Stimulated activated CD4-positive, alpha-beta T cell treated with anti-CD3 and anti-CD28 coated beads, Interleukin-4, amount 100 ng/mL, for 24 hours (primary cell): ENCODE measurements at places on chromosomes 2 and 18.
A peak's percentile ranks its signal among the peaks of the same experiment; 100 is the strongest.

- no peak for DNase-seq
Measured at GRCh38 chr2:172013396-172013795, 13.6 kb downstream of the METAP1D start.

DNA sequence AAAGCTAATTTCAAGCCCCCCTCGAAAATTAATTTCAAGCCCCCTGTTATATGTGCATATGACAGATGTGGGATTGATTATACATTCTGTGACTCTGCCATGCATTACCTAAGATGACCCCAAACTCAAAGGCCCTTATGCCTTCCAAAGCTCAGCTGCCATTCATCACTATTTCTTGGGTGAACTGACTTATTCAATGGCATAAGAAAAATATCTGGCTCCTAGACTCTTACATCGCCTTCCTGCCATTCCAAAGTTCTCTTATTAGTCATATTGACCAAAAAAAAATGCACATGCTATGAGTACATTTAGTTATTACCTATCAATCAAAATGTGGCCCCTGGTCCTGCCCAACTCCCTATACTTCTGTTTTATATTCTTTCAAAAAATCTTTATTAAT, 291.8 kb upstream of the CHAC2 start:
- DNase-seq = no peak

DNA sequence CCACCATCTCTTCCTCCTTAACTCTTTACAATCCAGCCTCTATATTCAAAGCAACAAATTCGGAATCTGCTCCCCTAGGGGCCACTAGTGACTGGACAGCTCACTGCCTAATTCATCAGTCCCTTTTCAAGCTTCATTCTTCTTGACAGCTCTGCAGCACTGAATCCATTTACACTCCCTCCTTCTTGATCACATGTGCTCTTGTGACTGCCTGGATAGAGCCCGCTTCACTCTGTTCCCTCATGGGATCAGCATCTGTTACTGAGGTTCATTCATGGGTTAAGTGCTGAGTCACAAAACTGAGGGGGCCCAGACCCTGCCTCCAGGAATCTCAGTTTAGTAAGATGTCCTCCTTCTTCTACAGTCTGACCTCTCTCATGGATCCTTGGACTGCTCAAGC, 81.5 kb downstream of the CYRIA start:
- no peak for DNase-seq

DNA sequence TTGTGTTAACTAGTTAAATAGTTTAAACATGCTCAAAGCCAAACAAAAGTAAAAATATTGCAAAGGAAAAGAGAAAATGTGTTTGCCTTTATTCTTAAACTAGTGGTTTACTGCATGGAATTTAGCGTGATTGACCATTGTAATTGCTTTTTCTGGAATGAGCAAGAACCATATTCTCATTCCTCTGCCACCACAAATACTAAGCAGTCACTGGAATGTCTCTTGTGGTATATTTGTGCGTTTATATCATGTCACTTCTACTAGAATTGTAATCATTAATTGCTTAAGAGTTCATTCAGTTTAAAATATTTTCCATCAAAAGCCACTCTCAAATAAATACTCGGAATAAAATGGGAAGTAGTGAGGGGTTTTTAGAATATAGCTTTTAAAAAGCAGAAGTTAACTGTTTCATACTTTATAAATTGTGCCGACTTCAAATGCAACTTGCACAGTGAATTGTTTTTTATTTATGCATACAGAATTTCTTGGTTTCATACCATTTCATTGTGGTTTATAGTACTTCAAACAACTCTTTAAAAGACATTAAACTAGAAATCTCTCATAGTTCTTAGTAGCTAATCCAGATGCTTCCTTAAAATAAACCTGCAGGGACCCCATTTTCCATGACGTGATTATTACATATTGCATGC, 288.1 kb downstream of the EPHA4 start:
- DNase-seq = no peak

DNA sequence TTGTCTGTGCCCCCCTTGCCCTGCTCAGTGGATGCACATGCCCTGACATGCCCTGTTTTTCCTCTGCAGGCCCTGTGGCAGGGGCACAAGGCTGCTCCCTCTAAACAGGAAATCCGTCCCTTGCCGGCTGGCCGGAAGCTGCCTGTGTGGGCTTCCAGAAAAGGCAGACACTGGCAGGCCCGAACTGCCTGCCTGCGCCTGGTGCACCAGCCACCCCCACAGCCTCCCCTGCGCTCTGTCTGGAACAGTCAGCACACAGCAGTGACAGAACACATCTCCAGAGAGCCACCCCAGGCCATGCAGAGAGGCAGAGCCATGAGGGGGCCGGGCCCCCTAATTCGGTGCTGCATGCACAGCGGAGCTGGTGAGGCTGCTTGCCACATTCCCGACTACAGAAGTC, 33.5 kb downstream of the LOXHD1 start:
- peak; percentile 7 for DNase-seq

DNA sequence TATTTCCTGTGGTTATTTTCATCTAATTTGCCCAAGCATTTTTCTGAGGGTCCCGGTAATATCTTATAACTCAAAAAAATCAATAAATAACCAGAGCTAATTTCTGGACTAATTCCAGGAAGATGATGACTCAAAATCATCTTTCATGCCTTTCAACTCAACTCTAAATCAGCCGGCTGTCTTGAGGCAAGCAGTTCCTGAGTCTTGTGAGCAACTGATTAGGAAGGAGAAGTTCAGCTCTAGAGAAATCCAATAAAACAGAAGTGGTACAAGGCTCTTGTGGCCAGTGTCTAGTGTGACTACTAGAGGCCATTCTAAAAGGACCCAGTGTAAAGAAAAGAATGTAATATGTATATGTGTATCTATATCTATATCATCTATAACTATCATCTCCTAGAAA, 890.4 kb downstream of the TRIB2 start:
- DNase-seq = no peak

GRCh38 chr2:124339709-124340108, 314.6 kb downstream of the CNTNAP5 start:
- no peak for DNase-seq

GRCh38 chr18:9824474-9824832, 61.3 kb upstream of the TXNDC2 start:
- no peak for DNase-seq

DNA sequence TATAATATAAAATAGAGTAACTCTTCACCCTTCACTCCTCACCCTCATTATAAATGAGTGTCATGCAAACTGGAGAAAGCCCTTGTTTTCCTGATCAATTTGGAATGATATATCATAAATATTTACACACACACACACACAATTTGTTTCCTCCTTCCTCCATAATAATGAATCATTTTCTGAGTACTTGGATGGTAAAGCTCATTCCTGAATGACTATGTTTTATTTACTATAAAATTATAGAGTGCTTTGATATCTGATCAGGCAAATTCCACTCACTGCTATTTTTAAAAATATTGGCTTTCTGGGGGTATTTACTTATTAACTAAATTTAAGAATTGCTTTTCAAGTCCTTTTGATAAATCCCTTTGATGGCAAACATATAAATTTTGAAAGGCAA, 1125.5 kb upstream of the CNTNAP5 start:
- DNase-seq = no peak

GRCh38 chr2:205471776-205472175, 210.5 kb upstream of the NRP2 start:
- no peak for DNase-seq

DNA sequence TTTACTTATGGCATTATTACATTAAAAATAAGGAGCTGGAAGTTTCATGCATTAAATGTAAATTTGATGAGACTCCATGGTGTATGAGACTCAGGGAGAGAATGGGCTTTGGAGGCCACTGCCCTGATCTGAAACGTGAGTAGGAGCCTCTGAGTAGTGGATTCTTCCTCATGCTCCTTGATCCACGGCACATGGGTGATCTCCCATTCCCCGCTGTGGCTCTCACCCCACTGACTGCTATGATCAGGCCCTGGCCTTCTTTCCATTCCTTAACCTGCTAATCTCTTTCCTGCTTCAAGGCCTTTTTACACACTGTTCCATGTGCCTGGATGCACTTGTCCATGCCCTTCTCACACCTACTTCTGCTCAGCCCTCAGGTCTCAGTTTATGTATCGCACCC, 68.4 kb downstream of the SMAD7 start:
- no peak for DNase-seq

- no peak for DNase-seq
Measured at GRCh38 chr2:46347648-46348280, 50.6 kb downstream of the EPAS1 start.

- no peak for DNase-seq
Measured at GRCh38 chr18:55219823-55220222, 260.6 kb upstream of the CCDC68 start.

DNA sequence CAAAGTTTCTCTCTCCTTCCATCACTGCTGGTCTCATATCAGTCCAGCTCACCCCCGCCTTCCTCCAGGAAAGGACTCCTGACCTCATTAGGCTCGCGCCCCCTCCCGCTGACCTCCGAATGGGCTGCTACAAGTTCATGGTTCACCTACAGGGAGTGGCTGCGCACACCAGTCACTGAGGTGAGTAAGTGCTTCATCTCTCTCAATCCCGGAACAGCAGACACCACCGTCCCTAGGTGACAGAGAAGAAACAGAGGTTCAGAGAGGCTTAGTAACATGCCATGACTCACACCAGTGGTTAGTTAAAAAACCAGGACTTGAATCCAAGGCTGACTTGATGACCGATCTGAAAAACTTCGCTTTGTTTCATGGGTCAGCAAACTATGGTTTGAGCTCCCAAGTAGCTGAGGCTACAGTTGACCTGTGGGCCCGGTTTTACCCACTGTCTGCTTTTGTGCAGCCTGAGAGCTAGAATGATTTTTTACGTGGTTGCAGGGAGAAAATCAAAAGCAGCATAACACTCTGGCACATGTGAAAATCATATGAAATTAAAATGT, 42.0 kb downstream of the ZFP36L2 start:
- peak; percentile 70 for DNase-seq

DNA sequence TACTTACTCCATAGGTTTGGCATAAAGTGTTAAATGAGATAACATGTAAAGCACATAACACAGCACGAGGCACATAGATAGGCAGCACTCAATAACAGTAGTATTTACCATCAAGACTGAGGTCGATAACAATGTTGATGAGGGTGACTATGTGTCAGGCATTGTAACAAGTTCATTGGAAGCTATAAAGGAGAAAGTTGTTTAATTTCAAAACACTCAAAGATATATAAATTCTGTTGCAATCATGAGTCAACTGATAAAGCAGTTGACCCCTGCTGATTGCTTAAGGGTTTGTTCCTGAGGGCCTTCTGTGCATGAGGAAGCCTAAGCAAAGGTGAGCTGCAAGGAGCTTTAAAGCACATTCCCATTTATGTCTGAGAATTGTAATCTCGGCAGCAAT, 760.5 kb downstream of the SATB2 start:
- no peak for DNase-seq

- no peak for DNase-seq
Measured at GRCh38 chr2:10574911-10575310, 114.9 kb downstream of the NOL10 start.

DNA sequence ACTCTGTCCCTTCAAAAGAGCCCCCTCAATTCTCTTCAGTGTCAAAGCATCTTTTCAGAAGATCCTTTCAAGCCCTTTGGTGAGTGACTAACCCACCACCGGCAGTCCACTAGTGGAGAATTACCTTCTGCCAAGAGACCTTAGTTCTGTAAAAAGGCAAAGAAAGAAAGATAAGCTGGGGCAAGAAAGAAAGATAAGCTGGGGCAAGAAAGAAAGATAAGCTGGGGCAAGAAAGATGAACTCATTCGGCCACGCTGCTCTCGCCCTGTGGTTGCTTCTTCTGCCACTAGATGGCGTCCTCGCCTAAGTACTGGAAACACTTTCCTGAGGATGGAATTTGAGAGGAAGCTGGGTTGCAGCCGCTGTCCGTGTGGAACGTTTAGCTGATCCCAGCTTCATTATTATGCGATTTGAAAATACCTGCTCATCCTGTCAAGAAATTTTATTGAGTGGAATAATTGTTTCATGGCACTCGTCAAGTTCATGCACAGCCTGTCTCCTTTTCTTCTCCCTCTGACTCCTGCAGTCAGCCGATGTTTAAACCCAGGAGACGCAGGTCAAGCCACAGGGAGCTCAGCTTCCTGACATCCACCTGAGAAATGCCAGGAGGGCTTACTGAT, 17.3 kb upstream of the ANXA4 start:
- peak; percentile 89 for DNase-seq

DNA sequence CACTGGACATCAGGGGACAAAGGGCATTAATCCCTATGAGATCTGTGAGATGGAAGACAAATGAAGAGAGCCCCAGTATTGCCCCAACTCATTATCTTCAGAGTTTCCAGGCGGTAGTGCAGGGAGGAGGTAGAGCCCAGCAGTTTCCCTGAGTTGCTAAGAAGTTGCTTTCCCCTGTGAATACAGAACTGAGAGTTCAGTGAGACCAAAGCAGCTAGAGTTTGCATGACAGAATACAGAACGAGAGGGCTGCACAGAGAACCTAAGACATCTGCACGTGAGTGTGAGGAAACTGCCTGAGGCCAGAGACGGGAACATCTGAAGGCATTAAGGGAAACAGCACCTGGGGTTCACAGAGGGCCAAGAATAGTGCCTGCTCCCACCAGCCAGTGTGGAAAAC, 18.1 kb upstream of the PGAP1 start:
- no peak for DNase-seq

- DNase-seq = no peak
Measured at GRCh38 chr2:49616800-49617199, 462.5 kb upstream of the FSHR start.

GRCh38 chr18:48649231-48649630, 110.4 kb downstream of the CTIF start:
- no peak for DNase-seq

DNA sequence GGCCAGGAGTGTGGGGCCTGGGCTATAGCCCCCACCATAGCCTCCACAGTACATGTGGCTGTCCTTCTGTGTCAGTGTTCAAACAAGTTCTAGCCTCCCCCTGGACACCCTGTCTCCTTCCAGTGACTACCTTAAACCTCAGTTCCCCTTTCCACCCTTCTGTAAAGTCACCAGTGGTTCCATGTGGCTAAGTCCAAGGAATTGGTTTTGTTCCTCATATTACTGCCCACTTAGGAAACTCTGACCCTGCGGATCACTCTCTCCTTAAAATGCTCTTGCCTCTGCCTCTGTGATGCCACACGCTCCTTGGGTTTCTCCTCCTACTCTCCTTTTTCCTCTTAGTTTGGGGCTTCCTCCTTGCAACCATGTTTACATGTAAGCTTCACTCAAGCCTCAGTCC, 27.8 kb upstream of the REL start:
- no peak for DNase-seq

DNA sequence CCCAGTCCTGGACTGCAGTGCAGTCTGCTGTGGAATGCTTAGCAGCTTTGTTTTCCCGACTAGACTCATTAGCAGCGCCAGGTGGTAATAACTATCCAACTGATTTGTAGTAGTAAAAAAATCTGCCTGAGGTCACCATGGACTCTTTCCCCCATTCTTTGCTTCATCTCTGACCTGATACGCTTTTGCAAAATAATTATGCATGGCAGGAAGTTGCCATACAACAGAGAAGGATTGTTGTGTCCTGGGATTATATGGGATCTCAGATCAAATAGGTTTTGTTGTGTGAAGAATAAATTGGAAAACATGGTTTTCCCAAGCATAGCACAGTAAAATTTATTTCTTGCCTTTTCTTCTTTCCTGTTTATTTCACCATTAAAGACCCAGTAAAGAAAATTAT, 72.4 kb upstream of the ATP5MC3 start:
- DNase-seq = no peak
